Daoy (cell line): ENCODE measurements at places on chromosomes 5 and 9. TPM values are rescaled to one million over a fixed set of nuclear protein-coding genes. Genes with fewer than 3 reads are reported as not detected.

DNA sequence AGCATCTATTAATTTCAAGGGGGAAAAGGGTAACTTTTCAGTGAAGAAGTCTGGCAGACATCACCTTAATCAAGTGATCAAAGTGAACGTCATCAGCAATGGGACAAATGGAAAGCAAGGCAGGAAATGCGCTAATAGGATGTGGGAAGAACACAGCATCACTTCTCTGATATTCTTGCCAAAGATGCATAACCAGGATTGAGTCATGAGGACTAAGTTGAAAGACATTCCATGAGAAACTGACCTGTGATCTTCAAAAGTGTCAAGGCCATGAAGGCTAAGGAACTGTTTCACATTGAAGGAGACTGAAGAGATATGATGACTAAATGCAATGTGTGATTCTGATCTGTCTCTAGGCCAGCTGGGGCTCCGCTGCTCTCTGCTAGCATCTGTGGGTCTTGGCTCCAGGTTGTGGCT is 92.9 kb downstream of the NDFIP1 start:
- DNase-seq = peak; percentile 88

- DNase-seq = no peak
These were observed 338.2 kb upstream of the TARS1 start for GRCh38 chr5:33102551-33102950.

SH2D3C gene
- total RNA-seq = not detected in 2 replicates

LECT2 gene
- total RNA-seq = not detected in 2 replicates

- no peak for DNase-seq
These were observed 410.4 kb upstream of the MPDZ start for GRCh38 chr9:13689925-13690324.

PCDHA1 gene
- 0.42 and 1.2 TPM in 2 replicates for total RNA-seq

GRCh38 chr9:14383294-14383693 is 69.4 kb upstream of the NFIB start:
- peak; percentile 10 for DNase-seq
